ENCODE measurements at places on chromosomes 3 and 15.

DNA sequence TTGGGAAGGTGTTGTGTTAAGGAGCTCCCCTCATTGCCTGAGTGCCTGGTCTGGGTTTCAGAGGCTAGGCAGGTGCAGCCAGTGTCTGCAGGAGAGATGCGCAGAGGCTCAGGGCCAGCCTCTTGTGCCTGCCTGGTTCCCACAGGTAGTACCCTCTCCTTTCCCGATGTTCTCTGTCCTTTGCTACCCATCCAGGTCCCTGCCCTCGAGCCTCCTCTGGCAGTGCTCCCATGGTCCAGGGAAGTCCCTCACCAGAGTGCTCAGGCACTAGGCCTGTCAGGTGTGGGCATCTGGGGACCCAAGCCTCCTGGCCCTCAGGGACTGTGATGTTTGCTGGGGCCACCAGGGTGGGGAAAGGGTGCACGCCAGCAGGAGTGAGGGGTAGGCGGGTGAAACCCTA lies 5.0 kb downstream of the TRPM1 start:
- DNase-seq, result no peak

DNA sequence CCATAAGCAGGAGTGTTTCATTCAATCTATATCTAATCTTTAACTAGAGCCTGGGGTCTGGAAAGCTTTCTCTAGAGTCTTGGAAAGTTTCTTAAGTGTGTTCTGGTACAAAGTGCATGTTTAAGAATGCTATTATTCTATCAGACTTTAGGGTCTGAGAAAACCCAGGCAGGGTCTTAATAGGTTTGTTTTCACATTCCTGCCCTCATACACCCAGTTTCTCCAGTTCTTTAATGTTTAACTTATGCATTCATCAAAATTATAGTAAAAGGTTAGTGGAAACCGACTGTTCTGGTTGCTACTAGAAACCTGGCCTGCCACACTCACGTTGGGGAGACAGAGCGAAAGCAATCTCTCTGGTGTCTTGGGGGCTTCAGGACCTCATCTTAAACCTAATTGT lies 102.9 kb upstream of the WDR72 start:
- no peak for DNase-seq

- DNase-seq, result no peak
These were observed 27.9 kb upstream of the NMNAT3 start for GRCh38 chr3:139705631-139706030.

DNA sequence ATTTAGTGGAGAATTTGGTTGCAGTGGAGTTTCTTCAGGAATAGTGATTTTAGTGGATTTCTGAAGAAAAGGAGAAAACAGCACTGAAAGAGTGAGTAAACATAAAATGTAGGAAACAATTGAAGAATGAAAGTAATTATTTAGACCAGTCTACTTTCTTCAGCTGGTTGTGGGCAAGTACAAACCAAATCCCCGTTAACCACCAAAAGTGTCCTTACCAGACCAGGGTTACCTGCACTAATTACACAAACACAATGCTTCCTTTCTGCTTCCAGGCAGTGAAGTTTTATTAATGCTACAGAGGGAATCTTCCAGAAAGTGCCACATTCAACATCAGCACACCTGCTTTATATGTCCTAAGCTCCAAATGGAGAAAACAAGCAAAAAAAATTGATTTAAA lies 248.0 kb upstream of the TBC1D5 start:
- no peak for DNase-seq

GRCh38 chr3:73804204-73804603 lies 179.5 kb upstream of the PDZRN3 start:
- DNase-seq, result no peak

DNA sequence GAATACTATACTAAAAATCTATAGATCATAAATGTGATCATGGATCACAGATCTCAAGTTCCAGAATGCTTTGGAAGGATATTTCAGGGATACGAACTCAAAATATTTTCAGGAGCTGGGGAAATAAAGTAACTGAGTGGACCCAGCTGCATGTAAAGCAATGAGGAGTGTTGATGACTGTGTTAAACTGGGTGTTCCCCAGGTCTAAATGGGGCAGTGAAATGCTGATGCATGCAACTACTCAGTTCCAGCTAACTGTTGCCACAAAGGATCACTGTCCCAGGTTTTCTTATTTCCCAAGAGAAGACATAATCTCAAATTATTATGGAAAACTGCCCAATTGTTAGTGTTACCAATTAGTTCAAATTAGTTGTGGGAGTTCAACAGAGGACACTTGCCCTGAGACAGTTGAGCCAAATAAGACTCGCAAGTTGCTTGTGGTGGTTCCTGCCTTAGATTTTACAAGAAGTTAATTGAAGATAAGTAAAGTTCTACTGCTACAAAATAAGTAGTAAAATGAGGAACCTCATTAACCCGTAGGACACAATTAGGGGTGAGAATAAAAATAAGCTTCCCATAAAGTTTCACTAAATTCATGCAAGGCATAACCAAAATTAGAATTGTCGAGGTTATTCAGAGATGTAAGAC lies 66.3 kb upstream of the IL12A start:
- DNase-seq, result no peak

- DNase-seq, result no peak
These were observed 47.3 kb downstream of the EIF3J start for GRCh38 chr15:44584162-44584749.

GRCh38 chr3:81214631-81215030 lies 546.8 kb downstream of the GBE1 start:
- no peak for DNase-seq

GRCh38 chr3:51702156-51702555 lies 4.7 kb upstream of the GRM2 start:
- DNase-seq, result no peak

GRCh38 chr15:36575266-36575665 lies 4.2 kb upstream of the CDIN1 start:
- DNase-seq, result no peak

GRCh38 chr3:47296562-47297302 lies 14.0 kb downstream of the KLHL18 start:
- no peak for DNase-seq

- no peak for DNase-seq
These were observed 12.0 kb downstream of the STARD5 start for GRCh38 chr15:81311752-81312464.

- DNase-seq, result peak; percentile 71
These were observed 35.8 kb upstream of the CCDC80 start for GRCh38 chr3:112676659-112677234.

DNA sequence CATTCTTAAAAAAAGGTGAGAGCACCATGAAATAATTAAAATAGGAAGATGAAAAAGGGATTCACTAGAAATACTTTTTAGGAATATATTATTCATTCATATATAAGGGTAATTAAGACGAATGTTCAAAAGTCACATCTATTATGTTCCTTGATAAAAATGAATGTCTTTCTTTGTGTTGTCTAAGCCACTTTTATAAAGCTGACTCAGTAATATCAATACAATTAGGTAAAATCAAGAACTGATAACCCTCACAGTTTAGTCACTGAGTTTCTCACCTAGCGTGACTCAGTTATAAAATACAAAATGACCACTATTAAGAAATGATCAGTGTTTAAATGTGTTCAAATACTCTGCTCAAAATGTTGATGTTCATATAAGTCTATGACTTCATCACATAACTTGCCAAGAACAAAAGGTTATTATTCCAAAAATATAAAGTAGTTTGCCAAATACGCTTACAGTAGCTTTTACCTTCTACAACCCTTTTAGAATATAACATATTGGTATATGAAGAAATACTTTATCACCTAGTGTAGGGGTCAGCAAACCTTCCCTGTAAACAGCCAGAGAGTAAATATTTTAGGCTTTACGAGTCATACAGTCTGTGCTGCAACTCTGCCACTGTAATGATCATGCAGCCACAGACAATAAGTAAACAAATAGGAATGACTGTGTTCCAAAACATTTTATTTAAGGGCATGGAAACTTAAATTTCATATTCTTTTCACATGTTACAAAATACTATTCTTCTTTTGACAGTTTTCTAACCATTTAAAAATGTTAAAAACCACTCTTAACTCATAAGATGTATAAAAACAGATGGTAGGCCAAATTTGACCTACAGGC lies 369.8 kb downstream of the TBC1D5 start:
- no peak for DNase-seq

DNA sequence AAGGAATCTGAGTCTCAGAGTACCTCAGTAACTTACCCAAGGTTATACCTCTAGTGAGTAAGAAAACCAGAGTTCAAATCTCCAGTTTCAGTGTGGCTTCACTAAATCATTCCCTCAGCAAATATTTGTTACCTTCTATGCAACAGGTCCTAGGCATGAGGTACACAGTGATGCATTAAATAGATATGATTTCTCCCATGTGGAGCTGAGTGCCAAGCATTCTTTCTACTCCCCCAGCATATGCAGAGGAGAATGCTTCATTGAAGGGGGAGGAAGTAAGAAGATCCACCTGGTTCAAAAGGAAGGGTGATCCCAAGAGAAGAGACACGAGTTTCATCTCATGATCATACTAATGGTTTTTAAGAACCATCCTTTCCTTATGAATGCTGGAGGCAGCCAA lies 6.8 kb upstream of the MTHFS start:
- DNase-seq, result no peak

GRCh38 chr3:17995769-17996168 lies 253.3 kb upstream of the TBC1D5 start:
- DNase-seq, result no peak

DNA sequence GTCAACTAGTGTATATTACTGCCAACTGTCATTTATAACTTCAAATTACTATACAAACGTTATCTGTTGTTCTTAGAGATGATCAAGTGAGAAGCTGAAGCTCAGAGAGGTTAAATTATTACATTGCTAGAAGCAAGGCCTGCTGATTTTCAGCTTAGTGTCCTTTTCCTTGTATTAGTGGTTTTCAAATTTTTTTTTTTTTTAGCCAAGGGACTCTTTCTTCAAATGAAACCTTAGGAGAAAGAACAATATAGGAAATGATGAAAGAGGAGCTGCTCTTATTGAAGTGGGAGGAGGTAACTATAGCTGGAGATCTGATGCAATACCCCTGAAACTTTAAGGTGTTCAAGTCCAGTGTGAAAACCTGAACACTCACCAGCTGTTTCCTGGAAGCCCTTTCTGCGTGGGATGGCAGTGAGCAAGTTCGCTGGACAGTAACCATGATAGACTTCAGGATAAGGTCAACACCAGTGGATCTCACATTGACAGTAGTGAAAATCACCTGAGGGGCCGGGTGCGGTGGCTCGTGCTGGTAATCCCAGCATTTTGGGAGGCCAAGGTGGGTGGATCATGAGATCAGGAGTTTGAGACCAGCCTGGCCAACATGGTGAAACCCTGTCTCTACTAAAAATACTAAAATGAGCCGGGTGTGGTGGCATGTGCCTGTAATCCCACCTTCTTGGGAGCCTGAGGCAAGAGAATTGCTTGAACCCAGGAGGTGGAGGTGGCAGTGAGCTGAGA lies 376.2 kb downstream of the EDEM1 start:
- no peak for DNase-seq

DNA sequence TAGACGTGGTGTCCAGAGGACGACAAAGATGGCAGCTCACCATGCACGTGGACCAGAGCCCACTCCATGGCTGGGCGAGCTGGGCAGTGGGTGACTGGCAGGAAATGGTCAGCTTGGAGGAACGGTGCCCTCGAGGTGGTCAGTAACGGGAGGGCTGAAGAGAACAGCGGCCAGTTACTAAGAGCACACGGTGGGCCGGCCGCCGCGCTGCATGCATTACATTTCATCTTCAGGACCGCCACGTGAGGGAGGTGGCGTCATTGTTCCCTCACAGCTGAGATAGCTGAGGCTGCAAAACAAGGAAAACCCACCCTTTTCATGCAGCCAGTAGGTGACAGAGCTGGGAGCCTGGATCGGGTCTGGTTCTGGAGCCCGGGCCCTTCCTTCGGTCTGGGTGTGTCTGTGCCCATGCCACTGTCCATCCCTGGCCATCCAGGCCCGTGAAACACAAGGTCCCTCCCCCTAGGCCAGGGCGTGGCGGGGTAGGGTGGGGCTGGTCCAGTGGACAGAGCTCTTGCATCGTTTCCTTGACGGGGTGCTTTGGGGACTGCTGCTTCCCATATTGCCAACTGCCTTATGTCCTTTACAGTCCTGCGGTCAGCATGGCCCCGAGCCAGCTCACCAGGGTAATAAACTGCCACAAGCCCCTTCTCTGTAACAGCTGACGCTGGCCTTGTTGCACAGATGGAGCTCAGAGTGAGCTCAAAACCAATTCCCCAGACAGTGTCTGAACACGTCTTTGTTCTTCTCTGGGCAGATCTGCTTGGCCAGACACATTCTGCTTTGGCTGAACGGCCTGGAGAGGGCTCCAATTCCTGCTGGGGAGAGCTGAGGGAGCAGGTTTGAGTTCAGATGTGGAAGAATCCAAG lies 51.8 kb downstream of the RGMA start:
- DNase-seq, result no peak

- DNase-seq, result no peak
These were observed 46.1 kb downstream of the SRGAP3 start for GRCh38 chr3:9203317-9203716.

- DNase-seq, result no peak
These were observed 431.4 kb downstream of the PDCD6IP start for GRCh38 chr3:34229876-34230275.

DNA sequence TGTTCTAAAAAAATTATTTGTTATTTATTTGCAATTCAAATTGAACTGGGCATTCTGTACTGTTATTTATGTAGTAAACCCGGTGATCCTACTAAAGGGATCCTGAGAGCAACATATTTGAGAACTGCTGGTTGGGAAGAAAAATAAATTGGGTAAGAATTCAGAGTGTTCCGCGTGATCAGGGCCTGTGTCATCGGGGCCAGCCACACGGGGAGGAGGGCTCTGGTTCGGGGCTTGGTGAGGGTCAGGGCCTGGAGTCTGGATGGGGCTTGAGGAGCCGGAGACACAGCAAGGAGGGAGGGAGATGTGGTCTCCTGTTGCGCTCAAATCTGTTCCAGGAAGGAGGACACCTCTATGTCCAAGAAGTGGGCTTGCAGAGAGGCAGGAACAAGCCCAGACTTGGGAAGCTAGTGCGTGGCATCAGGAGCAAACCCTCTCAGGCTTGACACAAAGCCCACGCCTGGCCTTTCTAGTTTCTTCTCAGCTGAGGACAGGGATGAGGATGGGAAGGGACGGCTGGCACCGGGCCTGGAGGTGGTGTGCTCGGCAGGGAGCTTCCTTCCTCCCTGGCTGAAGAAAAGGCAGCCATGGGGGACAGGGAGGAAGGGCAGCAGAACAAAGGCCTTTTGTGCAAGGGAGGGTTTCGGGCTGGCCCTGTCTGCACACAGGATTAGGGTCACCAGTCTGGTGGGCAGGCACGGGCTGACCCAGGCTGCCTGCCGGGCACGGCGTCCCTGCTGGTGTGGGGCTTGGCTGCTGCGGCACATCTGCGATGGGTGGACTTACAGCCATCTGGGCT lies 22.9 kb upstream of the FBLN2 start:
- no peak for DNase-seq

- peak; percentile 7 for DNase-seq
These were observed 178.8 kb downstream of the NSMCE3 start for GRCh38 chr15:29090617-29091466.

DNA sequence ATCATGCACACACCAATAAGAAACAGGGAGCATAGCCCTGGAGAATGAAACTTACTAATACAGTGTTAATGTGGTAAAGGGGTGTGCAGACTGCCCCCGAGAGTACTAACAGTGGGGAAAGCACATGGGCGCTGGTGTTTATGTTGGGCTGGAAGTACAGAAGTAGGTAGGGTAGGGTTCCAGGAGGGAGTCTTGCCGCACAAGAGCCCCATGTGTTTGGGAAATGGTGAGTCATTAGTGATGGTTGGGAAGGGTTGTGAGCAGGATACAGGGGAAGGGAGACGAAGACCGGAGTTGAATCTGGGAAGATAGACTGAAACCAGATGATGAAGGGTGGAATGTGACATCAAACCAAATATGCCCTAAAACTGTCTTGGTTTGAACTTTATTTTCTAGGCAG lies 117.1 kb downstream of the THSD4 start:
- no peak for DNase-seq

All from LoVo (cell line).